ENCODE measurements at places on chromosomes 5 and 9.

DNA sequence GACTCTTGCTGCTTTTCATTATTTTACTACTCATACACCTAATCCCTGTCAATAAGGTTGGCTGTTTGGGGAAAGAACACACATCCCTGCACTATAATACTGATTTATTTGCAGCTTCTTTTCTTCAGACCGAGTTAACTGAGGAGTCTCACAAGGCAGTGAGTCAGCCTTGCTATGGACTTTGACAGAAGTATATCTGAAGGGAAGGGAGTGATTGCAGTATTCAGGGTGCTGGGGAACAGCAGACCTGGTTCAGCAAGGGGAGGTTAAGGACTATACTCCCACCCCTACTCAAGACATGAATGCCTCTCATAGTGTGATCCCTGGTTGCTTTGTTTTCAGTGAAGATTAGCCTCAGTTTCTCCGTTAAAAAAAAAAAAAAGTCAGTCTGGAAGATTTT, 99.8 kb downstream of the TLE4 start:
- no peak for DNase-seq

DNA sequence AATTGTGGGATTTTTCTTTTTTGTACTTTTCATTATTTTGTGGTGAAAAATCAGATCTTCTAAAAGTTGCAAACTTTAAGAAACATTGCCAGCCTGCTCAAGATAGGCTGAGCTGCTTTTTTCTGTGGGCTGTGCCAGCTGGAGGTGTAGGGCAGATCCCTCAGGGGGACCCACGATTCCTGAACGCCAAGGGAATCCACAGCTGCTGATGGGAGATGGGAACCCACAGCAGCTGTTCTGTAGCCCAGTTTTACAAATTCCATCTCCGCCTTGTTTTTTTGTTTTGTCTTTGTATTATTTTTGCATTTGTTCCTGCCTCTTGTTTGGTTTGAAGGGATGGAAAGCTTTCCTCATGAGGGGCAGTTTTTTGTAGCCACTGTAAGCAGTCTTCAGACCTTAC, 91.0 kb downstream of the WWC1 start:
- DNase-seq: no peak

- no peak for DNase-seq
Observed at GRCh38 chr5:15500325-15501001, 483 bp downstream of the FBXL7 start.

DNA sequence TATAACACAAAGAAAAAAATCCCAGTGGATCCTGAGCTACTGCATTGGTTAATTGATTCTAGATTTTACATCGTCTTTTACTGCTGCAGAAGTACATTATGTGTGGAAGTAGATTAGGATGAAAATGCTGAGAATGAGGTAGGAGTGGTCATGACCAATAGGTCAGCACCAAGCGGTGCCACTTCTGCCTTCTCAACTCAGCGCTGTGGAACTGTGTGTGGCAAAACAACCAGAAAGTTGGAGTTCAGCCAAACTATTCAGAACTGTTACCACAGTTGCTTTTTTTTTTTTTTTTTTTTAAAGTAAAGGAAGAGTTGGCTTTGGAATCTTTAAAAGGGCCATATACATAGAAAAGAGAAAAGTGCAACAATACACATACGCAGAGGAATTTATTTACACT, 24.2 kb downstream of the POU5F2 start:
- no peak for DNase-seq

DNA sequence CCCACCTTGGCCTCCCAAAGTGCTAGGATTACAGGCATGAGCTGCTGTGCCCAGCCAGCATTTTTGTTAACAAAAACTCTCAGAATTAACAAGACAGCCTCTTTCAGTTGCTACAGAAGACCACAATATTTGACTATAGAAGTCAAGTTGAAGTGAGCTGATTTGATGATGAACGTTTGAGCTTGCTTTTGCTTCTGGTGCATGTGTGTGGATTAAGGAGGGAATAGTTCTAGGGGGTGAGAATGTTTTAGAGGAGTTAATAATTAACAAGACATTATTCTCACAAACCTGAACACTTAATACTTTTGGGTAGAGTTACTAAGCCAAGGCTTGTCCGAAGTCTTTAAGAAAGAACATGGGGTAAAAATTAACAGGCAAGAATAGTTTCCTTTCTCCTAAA, 191.6 kb downstream of the TENT4A start:
- no peak for DNase-seq

GRCh38 chr5:175223291-175223690, 220.7 kb downstream of the DRD1 start:
- DNase-seq: no peak

Data from AG09319 (cell line).